Activated CD4-positive, alpha-beta T cell treated with anti-CD3 and anti-CD28 coated beads for 24 hours (primary cell): ENCODE measurements at places on chromosomes 16 and 17.

GRCh38 chr17:79280866-79281572 lies 206.4 kb downstream of the ENGASE start:
- no peak for DNase-seq

DNA sequence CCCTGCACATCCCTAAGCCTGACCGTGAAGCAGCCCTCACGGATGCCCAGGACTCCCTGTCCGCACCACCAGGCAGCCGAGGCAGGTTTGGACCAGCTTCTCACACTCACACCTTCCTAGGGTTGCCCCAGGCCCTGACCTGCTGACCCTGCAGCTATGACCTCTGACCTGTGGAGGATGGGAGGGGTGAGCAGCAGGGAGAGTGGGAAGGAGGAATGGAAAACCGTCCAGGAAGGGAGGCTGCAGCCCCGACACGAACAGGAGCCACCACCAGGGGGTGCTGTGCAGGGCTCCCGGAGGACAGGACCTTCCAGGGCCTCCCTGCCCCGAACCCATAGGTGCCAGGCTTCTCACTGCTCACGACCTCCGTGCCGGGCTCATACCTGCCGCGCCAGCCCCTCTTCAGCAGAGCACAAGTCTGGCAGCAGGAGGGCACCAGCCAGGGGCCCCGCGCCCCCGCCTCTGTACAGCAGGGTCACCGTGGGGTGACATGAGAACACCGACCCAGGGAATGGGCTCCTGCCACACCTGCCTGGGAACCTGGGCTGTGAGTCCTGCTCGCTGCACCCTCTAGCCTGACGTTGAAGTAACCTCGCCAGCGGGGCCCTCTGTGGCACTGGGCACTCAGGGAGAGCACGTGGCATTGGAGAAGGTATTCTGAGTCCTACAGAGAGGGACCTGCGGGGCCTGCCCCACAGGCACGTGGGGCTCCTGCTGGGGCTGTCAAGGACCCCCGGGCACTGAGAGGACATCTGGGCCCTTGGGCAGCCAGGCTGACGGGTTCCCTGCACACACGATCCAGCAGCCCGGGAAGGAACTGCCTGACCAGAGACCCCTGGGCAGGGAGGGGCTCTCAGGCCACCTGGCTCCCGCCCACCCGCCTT lies 37.6 kb downstream of the CTU2 start:
- peak; percentile 72 for DNase-seq

GRCh38 chr16:84373907-84374489 lies 5.7 kb downstream of the ATP2C2 start:
- DNase-seq: no peak

GRCh38 chr17:65564793-65565192 lies 3.3 kb upstream of the AXIN2 start:
- no peak for DNase-seq

GRCh38 chr16:58026139-58026704 lies 668 bp downstream of the MMP15 start:
- DNase-seq: no peak

GRCh38 chr16:84782846-84783245 lies 36.9 kb upstream of the CRISPLD2 start:
- DNase-seq: no peak

DNA sequence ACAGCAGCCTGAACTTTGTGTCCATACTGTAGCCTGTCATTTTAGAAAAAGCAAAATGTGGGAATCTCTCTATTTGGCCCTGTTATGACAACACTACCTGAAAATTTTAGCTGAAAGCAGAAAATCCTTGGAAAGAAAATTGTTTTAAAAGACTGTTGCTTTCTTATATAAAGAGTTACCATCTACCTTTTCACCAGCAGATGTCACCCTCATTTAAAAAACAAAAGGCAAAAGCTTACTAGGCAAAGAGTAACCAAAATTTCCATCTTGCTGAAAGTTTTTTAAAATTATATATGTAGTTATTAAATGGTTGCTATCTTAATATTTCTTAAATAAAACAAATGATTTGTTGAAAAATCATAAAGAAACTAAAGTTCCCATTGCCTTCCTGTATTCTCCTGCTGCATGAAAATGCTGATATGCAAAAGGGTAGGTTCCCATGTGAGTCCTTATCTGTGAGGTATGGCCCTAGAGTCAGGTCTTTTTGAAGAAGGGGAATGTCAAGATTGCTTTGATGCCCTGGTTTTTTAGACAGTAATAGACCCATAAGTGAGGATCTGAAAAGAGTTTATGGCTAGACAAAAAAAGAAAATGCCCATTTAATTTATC lies 61.0 kb downstream of the TNRC6C start:
- no peak for DNase-seq

GRCh38 chr16:14289692-14290340 lies 218.7 kb downstream of the MRTFB start:
- DNase-seq: no peak

GRCh38 chr17:301681-302299 lies 50.8 kb downstream of the RPH3AL start:
- DNase-seq: no peak

DNA sequence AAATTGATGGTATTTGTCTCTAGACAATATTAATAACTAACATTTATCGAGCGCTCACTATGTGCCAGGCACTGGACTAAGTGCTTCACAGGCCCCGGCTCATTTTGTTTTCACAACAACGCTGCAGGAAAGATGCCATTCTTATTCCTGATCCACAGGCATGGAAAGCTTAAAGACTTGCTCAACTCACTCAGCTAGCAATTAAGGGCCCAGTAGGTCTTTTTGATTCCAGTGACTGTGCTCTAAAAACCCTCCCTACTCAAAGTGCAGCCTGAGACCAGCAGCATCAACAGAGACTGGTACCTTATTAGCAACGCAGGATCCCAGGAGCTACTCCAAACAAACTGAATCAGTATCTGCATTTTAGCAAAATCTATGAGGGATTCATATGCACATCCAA lies 35.3 kb downstream of the CUEDC1 start:
- no peak for DNase-seq

GRCh38 chr17:1725642-1726511 lies 1.4 kb downstream of the WDR81 start:
- no peak for DNase-seq

GRCh38 chr16:79360267-79360666 lies 240.3 kb downstream of the MAF start:
- no peak for DNase-seq

DNA sequence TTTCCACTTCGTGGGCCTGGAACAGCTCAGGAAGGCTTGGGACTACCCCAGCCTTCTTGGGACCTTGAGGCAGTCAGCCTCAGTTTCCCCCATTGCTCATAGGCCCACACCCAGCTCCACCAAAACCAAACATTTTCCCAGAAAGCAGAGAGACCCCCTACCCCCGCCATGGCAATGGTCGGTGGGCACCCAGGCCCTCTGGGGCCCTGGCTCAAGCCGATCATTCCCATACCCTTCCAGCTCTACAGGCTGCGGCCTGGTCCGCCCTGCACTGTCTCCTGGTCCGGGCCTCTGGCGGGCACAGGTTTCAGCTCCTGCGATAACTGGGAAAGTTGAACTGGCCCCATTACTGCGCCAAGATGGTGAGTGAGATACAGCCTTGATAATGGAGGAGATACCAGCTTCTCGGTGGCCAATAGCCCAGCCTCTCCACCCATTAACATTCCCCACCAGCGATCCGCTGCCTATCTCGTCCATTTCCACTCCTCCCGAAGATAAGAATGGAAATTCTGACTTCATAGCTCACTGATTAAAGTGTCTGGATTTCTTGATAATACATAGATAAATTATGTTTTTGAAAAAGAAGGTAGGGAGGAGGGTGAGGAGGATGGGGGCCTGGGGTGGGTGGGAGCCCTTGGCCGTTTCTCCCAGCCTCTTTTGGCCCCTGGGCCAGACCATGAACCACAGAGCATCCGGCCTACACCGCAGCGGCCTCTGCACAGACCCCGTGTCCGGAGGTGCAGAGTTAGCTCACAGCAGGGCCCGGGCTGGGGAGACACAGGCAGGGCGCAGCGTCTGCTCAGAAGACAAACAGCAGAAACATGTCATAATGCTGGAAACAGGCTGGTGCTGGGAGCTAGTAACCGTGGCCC lies 11.6 kb downstream of the ZFPM1 start:
- DNase-seq: no peak

DNA sequence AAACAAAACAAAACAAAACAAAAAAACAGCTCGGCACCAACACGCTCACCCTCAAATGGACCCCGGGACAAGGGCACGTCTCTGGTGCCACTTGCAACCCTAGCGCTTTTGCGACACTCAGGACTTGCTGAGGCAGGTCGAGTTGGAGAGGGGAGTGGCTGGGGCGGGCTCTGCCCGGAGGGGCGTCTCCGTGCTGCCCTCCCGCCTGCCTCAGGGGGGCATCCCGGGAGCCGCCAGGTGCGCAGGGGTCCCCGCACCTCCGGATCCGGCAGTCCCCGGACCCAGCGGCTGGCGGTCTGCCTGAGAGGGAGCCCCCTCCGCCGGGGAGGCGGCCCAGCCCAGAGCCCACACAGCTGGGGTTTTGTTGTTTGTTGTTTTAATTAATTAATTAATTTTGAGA lies at the start of gene SLC52A1:
Gene SLC52A1, minus strand, starts transcription at position 112 of the 400 bp plus-strand sequence. CDS start 820 bp downstream, outside the sequence.
- DNase-seq: no peak

DNA sequence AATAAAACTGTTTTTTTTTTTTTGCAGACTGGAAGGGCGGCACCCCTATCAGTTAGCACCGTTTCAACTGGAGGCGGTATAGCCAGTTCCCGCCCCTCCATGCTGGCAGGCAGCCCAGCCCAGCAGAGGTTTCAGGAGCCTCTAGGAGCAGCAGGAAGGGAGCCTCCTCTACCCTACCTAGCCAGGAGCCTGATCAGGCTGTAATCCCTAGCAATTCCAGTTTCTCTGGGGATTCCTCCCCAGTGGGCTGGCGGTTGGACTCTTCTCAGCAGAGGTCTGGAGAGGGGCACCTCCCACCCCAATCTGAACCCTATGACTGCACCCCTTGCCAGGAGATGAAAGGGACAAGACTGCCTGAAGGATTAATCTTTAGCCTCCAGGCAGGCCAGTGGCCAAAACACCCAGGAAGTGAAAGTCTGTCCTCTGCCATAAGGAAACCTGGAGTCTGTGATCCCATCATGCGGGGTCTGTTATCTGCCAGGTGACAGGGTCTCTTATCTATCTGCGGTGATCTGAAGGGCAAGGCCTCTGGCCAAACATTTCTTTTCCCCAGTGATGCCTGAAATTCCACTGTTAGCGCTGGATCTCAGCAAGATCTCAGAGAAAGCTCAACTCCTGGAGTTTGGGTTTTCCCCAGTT lies 4.9 kb upstream of the CDH1 start:
- DNase-seq: no peak

- DNase-seq: no peak
Observed at GRCh38 chr17:71790791-71791190, 330.0 kb upstream of the SOX9 start.

- no peak for DNase-seq
Observed at GRCh38 chr17:55704401-55704800, 18.3 kb downstream of the TMEM100 start.

DNA sequence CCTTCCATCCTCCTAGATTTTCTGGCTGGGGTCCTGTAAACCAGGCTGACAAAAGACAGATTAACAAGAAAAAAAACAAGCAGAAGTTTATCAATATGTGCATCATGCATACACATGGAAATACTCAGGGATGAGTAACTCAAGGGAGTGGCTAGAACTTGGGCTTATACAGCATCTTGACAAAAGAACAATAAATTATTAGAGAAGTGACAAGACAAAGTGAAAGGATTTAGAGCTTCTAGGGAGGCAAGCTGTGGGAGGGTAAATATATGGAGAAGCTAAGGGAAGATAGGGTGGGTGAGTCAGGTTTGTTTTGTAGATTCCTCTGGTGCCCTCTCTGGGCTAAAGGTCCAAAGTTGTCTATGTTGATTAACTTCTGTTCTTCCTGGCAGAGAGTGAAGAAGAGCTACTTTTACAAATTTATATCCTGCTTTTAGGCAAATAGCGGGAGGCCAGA lies 48.0 kb upstream of the NDRG4 start:
- DNase-seq: no peak

GRCh38 chr17:1498233-1498632 lies 5.7 kb upstream of the MYO1C start:
- DNase-seq: no peak

DNA sequence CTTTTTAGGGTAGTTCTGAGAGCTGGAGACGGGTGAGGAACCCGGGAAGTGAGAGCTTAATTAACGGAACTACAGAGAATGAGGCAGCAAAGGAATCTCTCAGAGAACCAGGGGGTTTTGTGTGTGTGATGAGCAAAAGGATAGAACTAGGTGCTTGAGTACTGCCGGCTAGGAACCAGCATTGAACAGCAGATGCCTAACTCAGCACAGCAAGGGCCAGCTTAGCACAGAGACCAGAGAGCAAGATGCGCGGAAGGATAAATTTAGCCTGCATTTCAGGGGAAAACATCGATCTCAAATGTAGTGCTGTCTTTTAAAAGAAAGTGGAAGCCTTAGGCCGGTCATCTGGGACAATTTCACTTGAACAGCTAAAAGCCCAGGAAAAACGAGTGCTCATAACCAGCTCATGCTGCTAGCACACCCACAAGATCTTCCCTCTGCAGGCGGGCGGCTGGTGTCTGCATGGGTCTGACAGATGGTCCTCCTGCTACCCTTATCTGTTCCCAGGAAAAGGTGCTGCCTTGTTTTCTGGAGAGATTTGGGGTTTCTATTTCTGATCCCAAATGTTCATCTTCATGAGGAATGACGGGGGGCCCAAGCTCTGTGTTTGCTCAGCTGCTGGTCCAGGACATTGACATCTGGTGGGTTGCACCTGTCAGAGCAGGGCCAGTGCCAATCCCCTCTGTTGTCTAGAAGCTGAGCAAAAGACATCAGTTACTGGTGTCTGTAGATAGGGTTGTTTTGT lies 103.9 kb downstream of the SOCS1 start:
- DNase-seq: no peak

GRCh38 chr17:80795754-80796153 lies 195.9 kb upstream of the CHMP6 start:
- no peak for DNase-seq

GRCh38 chr17:76543482-76543825 lies 3.6 kb downstream of the PRCD start:
- DNase-seq: no peak

DNA sequence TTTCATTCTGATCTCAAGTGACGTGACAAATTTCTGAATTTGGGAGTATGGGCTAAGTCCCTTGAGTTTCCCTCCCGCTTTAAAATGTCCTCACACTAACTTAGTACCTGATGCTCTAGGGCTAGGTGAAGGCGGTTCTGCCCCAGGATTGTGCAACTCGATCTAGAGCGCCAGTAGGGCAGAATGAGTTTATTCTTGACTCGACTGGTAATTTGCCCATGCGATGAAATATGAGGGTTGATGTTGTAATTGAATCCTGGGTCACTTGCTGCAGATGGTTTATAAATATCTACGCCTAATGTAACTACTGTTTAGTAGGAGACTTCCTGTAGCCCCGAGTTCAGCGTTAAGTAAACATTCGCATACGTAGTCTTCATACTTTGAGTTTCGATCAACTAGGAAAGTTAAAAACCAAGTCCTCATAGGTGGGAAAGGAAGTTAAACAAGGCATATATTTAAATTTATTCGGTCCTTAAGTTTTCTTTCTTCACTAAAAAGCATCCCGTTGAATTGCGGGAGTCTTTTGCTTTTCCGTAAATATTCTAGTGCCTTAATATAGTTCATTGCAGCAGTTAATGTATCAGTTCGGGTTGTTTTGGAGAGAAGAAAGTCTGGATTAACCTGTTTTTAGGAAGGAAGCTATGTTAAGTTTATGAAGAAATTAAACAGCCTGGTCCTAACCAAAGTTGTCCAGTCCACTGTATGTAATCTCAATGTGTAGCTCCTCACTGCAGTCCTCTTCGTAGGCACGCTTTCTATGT lies 1.6 kb downstream of the CTCF start:
- DNase-seq: no peak

- DNase-seq: no peak
Observed at GRCh38 chr17:17181666-17182597, 24.2 kb downstream of the PLD6 start.
